ENCODE measurements at places on chromosomes 2 and 18. TPM values are rescaled to one million over a fixed set of nuclear protein-coding genes. Genes with fewer than 3 reads are reported as not detected.

The ELP2 gene
- 84.2 TPM for total RNA-seq

The DIPK1C gene
- total RNA-seq: not detected

The ERBB4 gene
- total RNA-seq: 1.9 TPM

The RALB gene
- 108 TPM for total RNA-seq

The HOXD13 gene
- not detected for total RNA-seq

The PTPRN gene
- 0.52 TPM for total RNA-seq

The ALKAL2 gene
- total RNA-seq: 3.9 TPM

The COLEC11 gene
- total RNA-seq: not detected

The GPR75 gene
- 2.8 TPM for total RNA-seq

The OBSL1 gene
- 20.8 TPM for total RNA-seq

The VWC2L gene
- total RNA-seq: 0.15 TPM

The IL1A gene
- 6.3 TPM for total RNA-seq

All from renal cortical epithelial cell (primary cell).